ENCODE measurements at places on chromosomes 4 and X. TPM values are rescaled to one million over a fixed set of nuclear protein-coding genes. Genes with fewer than 3 reads are reported as not detected.
A peak's percentile ranks its signal among the peaks of the same experiment; 100 is the strongest.

- DNase-seq, result no peak
Measured at GRCh38 chr4:14415146-14415545, 587.1 kb upstream of the CPEB2 start.

- no peak for DNase-seq
Measured at GRCh38 chr4:89617317-89617716, 219.6 kb downstream of the SNCA start.

GRCh38 chrX:70444946-70445656 lies 466 bp downstream of the DLG3 start:
- no peak for DNase-seq

GRCh38 chr4:145496292-145496691 lies 14.6 kb downstream of the SMAD1 start:
- no peak for DNase-seq

- DNase-seq, result no peak
Measured at GRCh38 chrX:140775211-140775610, 65.7 kb downstream of the LINC00632 start.

DNA sequence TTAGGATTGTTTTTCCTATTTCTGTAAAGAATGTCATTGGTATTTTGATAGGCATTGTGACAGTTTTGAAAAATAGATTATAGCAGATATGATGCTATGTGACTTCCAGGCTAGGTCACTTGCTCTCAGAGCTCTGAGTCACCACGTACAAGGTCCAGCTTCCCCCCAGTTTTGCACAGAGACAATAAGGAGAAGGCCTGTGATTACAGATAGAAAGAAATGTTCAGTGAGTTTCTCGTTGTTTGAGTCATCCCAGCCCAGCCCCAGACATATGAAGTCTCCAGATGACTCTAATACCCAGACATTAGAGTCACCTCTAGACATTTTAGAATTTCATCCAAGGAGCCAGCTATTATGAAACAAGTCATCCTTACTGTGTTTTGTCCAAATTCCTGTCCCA lies 57.2 kb downstream of the MFAP3L start:
- no peak for DNase-seq

DNA sequence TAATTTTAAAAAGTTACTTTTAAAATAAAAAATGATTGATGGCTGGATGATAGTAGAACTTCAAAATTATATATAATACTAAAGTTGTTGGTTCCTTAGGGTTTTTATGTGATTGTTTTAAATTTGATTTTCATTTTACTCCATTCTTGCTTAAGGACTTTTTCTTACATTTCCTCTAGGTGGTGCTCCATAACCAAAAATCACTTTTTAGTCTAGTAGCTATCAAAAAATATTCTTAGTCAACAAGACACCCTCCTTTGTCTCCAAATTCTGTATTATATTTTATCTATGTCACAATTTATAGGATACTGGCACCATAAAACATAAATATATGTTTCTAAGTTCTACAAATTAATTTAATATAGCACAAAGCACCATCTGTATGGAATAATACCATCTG lies 67.2 kb upstream of the BRWD3 start:
- no peak for DNase-seq

GRCh38 chrX:28552322-28552721 lies 34.9 kb upstream of the IL1RAPL1 start:
- DNase-seq, result no peak

DNA sequence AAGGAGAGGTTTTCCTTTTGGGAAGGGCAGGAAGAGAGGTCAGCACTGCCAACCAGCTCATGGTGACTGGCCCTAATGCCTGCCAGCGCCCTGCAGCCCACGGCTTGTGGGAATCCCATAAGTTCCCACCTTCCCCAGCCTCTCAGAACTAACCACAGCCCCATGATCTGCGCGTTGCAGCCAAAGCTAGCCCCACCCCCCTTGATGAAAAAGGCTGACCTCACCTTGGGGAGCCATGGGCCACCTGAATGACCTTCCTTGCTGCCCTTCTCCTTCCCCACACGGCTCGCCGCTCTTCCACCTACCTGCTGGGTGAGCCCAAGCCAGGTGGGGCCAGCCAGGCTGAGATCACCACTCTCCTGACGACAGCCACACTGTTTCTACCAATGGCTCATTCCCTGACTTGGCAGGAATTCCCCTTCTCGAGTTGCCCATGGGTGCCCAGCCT lies 3.9 kb upstream of the ELF4 start:
- DNase-seq, result no peak

- DNase-seq, result no peak
Measured at GRCh38 chr4:112770114-112770513, 133.2 kb downstream of the LARP7 start.

GRCh38 chr4:180058691-180059215 lies 2184.4 kb upstream of the TENM3 start:
- DNase-seq, result no peak

- DNase-seq, result no peak
Measured at GRCh38 chrX:104420907-104421306, 145.1 kb upstream of the IL1RAPL2 start.

DNA sequence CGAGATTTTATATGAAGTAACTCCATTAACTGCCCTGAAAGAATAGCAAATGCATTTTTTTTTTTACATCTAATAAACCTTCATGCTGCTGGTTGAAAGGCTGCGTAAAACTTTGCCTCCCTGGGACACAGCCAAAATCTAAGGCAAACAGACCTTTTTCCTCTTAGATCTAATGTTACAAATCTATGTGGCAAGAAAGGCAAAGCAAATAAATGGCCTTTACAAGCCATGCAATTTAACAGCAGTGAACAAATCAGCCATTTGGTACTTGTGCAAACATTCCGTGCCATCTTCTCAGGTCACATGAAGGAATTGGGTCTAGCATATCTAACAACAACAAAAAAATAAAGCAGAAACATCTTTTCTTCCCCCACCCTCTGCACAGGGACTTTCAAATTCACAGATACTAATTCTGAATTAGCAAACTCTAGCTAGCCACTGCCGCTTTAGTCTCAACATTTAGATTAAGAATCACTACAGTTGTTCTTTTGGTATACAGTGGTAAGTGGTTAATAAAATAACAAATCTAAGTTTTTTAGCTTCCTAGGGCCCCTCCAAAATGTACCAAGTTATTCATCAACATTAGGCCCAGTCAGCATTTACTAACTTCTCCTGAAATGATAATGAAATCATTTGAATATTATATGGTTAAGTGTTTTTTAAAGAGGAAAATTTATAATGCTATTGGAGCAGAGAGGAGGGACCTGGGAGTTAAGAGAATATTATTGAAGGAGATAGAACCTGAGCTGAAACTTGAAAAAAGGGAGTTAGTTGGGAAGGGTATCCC lies 593.8 kb downstream of the SMARCA1 start:
- DNase-seq, result no peak

DNA sequence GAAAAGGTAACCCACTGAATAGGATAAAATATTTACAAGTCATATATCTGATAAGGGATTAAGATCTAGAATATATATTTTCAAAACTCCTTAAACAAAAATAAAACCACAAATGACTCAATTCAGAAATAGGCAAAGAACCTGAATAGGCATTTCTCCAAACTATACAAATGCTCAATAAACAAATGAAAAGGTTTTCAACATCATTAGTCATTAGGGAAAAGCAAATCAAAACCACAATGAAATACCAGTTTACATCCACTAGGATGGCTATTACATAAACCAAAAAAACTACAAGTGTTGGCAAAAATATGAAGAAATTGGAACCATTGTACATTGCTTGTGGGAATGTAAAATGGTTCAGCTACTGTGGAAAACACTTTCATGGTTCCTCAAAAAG lies 167.0 kb upstream of the GALNT7 start:
- DNase-seq, result no peak

DNA sequence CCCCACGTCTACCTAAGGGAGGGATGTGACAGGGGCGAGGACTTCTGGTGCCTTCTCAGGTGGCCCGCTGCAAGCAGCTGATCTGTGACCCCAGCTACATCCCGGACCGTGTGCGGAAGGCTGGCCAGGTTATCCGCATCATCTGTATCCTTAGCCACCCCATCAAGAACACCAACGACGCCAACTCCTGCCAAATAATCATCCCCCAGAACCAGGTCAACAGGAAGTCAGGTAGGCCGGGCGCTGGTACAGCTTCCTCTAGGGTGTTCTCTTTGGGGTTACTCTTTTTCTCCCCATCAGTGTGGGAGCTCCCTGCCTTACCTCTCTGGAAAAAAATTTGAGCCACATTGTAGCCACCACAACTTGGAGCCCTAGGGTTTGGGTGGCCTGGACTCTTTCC lies 2.4 kb upstream of the FAM50A start:
- DNase-seq, result no peak

- DNase-seq, result peak; percentile 8
Measured at GRCh38 chrX:119753639-119754257, 4.6 kb upstream of the SOWAHD start.

- DNase-seq, result no peak
Measured at GRCh38 chr4:123573866-123574508, 177.4 kb downstream of the SPRY1 start.

DNA sequence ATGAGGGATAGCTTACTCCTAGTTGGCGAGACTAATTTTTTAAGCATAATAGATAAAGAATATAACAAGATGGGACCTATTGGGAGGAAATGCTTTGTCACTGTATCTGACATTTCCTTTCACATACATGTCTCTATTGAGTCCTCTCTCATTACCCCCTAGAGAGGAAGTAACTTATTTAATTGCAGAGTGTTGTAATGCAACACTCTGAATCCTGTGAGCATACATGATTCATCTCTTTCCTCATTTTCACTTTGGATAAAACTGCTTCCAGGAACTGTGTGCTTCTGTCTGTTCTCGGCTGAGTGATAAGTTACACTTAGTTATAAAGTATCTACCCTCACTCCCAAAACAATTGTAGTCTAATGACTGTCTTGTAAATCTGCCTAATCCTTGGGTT lies 266.1 kb upstream of the ANXA10 start:
- no peak for DNase-seq

- DNase-seq, result no peak
Measured at GRCh38 chr4:116520886-116521285, 564.5 kb downstream of the TRAM1L1 start.

DNA sequence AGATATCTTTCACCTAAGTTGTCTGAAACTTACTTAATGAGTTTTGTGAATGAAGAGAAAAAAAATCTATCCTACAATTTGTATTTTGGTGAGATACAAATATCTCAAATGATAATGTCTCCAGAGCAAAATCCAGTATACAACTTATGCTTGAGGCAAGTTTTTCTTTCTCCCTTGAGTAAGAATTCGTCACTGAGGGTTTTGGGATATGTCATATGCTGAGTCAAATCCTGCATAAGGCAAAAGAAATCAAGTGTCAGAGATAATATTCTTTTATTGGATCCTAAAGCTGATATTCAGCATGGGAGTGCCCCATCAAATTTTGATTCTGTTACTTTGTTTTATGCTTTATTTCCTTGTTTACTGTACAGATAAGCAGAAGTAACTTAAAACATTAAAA lies 1308.6 kb downstream of the ARAP2 start:
- no peak for DNase-seq

- peak; percentile 61 for DNase-seq
Measured at GRCh38 chrX:40651620-40652223, 4.4 kb upstream of the CXorf38 start.

GRCh38 chr4:89502581-89502980 lies 195.0 kb upstream of the GPRIN3 start:
- no peak for DNase-seq

GRCh38 chr4:146053891-146054290 lies 115.3 kb upstream of the ZNF827 start:
- no peak for DNase-seq

DNA sequence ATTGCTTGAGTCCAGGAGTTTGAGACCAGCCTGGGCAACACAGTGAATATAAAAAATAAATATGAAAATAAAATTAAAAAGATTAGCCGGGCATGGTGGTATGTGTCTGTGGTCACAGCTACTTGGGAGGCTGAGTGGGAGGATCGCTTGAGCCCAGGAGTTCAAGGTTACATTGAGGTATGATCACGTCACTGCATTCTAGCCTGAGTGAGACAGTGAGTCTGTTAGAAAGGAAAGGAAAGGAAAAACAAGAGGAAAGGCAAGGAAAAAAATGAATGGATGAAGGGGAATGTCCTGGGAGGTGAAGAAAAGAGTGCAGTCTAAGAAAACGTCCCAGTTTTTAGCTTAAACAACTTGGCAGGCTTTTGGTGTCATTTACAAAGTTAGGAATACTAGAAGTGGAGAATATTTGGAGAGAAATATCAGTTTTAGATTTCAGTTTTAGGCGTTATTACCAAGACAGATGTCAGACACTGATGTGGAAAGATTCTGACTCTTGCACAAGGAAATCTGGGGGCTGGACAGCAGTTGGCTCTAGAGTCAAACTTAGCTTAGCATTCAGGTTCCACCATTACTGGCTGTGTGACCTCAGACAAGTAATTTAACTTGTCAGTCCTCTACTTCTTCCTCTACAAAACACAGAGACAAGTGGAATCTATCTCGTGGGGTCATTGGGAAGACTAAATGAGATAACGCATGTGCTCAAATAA lies 139.0 kb downstream of the TSPAN5 start:
- no peak for DNase-seq

GRCh38 chr4:123116412-123116811 lies 194.0 kb upstream of the NUDT6 start:
- DNase-seq, result no peak

DNA sequence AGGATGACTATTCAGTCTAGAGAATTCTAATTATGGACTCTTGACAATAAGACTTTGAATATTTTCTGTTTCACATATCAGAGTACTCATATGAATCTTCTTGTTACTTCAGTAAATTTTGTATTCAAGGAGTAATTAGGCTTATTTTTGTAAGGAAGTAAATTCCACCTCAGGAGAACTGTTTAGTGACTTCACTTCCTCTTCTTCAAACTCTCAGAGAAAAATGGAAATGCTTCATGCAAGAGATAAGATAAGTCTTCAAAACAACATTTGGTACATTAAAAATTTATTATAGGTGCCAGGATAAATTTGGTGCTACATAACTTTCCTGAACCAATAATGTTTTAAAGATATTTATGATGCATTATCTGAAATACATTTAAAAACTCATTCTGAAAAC lies 1421.9 kb downstream of the PCDH7 start:
- DNase-seq, result no peak

DNA sequence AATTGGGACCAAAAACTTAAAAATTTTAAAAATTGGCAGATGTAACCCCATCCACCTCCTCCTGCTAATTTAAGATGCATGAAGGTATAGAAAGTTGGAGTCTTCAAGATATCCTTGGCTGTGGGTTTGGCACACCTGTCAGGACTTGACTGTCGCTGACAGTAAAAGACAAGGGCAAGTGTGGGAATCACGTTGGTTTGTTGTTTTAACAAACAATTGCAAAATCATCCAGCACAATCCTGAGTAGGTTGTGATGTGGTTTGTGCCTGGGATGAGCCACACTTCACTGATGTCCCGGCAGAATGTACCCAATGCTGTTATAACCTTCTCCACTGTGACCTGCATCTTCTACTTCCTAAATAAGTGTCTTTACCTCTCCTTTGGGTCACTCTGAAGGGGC lies 24.0 kb downstream of the HOPX start:
- DNase-seq, result no peak

ADAM29 gene
- 0.53 TPM for polyA plus RNA-seq

FAM9C gene
- polyA plus RNA-seq, result not detected

IL2 gene
- 0.46 TPM for polyA plus RNA-seq

EPGN gene
- polyA plus RNA-seq, result not detected

SH3TC1 gene
- 12.2 TPM for polyA plus RNA-seq

NDST3 gene
- polyA plus RNA-seq, result not detected

CRMP1 gene
- 0.10 TPM for polyA plus RNA-seq

WWC2 gene
- 1.7 TPM for polyA plus RNA-seq

HS6ST2 gene
- polyA plus RNA-seq, result not detected
